Stimulated activated naive CD8-positive, alpha-beta T cell treated with anti-CD3 and anti-CD28 coated beads, Interleukin-15, Interleukin-2, amounts not matched to agents 100 U/mL and 50 U/mL, for 24 hours (primary cell): ENCODE measurements at places on chromosomes 2 and 18.

DNA sequence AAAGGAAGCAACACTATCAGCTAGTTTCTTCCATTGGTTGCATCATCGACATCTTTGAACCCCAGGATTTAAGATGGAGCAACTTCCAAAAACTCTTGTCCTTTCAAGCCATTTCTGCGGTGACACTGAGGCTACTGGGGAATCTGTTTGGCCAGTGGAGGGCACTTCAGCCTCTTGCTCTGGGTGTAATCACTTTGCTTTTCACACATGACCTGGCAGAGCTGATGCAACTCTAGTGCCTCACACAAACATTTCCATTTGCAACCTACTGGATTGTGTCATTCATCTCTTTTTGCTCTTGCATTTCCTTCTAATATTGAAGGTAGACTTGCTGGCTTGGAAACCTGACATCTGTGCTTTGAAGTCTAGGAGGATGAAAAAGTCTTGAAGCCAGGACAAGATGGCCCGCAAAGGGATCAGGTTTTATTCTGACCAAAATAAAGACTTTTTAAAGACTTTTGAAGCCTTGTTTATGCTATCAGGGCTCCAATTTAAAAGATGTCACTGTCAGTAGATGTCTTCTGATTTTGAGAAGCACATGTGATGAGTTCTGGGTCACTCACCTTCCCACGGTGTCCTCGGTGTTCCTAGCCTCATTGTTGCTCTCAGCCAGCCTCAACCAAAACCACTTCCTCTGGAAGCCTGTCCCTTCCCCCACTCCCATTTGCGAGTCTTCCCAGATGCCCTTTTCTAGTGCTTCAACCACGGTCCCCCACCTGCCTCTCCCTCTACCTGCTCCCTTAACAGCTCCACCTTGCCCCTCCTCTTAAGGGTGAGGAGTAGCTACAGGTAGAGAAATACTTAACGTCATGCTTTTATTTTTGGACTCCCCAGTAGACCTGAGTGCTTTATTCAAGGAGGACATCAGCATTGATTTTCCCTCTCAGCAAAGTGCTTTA is 69.7 kb upstream of the KCNE4 start:
- no peak for DNase-seq

GRCh38 chr18:11994336-11994702 is 13.0 kb downstream of the IMPA2 start:
- no peak for DNase-seq

- no peak for DNase-seq
Observed at GRCh38 chr2:30294133-30294532, 62.8 kb downstream of the LBH start.

GRCh38 chr2:224940618-224941017 is 101.7 kb downstream of the DOCK10 start:
- DNase-seq = no peak

DNA sequence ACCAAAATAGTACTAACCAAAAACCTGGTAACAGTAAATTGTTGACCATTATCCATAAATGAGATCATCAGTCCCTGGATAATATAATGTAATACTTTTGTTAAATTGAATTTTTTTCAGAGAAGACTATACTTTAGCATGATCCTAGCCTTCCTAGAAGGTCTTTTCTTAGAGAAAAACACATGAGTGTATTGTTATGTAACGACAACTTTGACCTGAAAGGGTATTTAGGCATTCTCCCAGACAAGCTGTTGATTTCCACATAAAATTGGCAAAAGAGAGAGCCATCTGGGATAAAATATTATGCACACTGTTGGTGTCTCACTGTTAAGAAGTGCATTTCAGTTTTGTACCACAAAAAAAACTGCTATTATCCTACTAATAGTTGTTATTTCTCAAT is 120.0 kb upstream of the MAPRE2 start:
- no peak for DNase-seq

DNA sequence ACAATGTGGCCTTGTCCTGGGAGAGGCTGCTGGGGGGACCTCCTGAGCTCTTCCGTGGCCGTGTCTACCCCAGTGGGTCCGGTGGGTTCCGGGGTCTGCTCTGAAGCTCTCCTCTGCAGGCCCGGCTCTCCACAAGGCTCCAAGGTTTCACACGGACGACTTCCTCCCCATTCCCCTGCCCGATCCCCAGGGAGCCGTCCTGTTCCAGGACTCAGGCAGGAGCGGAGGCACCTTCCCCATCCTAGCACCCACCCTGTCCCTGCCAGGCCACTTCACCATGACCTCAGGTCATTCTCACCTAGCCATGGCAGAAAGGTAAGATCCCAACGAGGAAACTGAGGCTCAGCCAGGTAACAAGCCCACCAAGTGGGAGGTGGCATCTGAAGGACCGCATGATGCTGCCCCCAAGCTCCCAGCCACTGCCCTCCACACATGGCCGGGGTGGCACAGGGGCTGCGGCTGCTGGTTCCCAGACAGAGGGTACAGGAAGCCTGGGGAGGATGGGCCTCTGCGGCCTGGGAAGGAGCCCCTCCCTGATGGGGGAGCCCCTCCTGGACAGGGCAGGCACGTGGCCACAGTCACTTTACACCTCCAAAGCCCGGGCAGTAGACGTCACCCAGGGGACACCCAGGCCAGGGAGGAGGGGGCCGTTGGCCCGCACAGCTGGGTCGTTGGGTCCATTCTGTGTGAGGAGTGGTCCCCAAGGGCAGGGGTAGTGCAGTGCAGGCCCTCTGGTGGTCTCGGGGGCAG is 274.0 kb downstream of the NDUFA10 start:
- DNase-seq = no peak

- DNase-seq = peak; percentile 49
Observed at GRCh38 chr2:148645539-148646230, 1.1 kb downstream of the EPC2 start.

DNA sequence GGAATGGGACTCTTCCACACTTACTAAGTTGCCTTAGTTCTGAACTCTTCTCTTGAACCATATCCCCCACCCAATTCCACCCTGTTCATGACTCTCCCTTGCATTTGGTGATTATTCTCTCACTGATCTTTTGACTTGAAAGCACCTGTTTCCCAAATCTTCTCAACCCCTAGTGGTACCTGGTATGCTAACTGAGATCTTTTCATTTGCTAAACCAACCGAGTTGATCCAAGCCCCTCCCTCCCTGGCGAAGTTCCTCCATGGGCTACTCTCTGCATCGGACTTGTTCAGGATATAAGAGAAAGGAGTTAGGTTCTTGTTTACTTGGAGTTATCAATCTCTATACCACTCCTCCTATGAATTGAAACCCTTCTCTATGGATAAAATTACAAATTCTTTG is 593.5 kb downstream of the BCL11A start:
- no peak for DNase-seq

- no peak for DNase-seq
Observed at GRCh38 chr18:74012954-74013630, 134.5 kb downstream of the FBXO15 start.

DNA sequence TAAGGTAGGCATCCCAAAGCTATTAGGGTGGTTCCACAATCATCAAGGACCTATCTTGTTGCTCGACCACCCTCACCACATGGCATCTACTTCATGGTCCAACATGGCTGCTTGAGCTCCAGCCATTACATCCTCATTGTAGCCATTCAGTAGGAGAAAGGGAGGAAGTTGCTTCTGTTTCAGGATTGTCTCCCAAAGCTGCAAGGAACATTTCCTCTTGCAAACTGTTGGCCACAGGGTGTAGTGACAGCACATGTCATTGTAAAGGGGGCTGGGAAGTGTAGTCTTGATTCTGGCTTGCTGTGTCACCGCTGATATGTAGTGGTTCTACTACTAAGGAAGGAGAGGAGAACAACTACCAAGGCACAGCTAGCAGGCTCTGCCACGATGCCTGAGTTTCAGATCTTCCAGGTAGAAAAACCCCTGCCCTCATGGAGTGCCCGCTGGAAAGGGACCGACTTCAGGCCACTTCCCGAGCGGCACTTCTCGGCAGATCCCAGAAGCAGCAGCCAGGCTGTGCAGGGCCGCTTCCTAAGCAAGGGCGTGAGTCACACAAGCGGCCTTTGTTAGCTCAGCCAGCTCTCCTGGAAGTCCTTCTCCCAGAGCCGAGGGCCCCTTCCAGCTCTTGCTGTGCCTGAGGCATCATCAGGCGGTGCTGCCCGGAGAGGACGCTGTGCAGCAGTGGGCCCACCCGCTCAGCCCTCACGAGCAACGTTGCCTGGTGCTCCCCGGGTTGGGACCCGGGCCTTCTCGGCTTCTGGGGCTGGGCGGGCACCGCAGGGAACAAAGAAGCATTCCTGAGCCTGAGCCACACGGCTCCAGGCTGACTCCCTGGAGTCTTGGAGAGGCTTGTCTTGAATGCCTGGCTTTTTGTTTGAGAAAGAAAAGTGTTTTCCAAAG is 58.2 kb downstream of the HS6ST1 start:
- DNase-seq = no peak

GRCh38 chr2:176554101-176555048 is 285.1 kb downstream of the MTX2 start:
- peak; percentile 27 for DNase-seq

GRCh38 chr18:80145196-80145804 is 36.2 kb downstream of the ADNP2 start:
- DNase-seq = no peak

GRCh38 chr2:150465703-150466569 is 21.5 kb downstream of the RND3 start:
- DNase-seq = no peak

- DNase-seq = no peak
Observed at GRCh38 chr2:6700335-6700734, 165.4 kb downstream of the CMPK2 start.

DNA sequence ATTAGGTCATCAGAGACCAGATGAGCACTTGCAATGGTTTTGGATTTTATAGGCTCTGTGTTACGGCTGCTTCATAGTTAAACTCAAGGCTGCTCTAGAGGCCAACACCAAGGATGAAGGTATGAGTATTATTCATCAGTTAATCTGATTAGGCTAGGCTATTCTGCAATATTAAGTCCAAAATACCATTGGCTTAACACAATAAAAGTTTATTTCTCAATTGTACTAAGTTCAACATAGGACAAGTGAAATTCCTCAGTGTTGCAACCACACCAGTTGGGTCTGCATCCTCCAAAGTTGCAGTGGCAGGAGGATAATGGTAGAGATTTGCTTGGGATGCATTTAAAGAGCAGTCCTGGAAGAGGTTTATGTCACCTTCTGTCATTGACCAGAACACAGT is 538.3 kb upstream of the CDH2 start:
- no peak for DNase-seq

GRCh38 chr2:216717491-216717901 is 22.1 kb upstream of the IGFBP5 start:
- no peak for DNase-seq

GRCh38 chr18:62963507-62963906 is 248.2 kb downstream of the PHLPP1 start:
- no peak for DNase-seq

- no peak for DNase-seq
Observed at GRCh38 chr2:30113617-30114293, 33.1 kb upstream of the YPEL5 start.

GRCh38 chr2:108919571-108920373 is 69.2 kb downstream of the EDAR start:
- DNase-seq = no peak
